Stimulated activated CD8-positive, alpha-beta memory T cell treated with anti-CD3 and anti-CD28 coated beads, Interleukin-4, amount 100 ng/mL, for 4 hours (primary cell): ENCODE measurements at places on chromosomes 3 and 15.

- DNase-seq = no peak
These were observed 9.6 kb downstream of the LSM3 start for GRCh38 chr3:14188041-14188754.

DNA sequence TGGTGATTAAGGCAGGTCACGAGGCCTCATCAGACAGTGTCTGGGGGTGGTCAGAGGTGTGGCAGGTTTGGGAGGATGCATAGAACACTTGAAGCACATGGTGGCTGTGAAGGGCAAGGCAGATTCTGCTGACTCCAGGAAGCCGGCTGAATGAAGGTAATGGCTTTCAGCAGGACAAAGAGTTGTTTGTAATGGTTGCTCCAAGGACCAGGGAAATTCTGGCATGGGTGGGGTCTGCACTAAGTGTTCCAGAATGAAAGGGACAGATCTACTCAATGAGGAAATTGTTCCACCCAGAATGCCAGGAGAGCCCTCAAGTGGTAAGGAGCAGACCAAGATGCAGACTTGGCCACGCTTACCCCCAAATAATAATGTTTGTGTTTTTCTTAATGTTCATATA is 70.7 kb upstream of the ACAD9 start:
- DNase-seq = no peak

DNA sequence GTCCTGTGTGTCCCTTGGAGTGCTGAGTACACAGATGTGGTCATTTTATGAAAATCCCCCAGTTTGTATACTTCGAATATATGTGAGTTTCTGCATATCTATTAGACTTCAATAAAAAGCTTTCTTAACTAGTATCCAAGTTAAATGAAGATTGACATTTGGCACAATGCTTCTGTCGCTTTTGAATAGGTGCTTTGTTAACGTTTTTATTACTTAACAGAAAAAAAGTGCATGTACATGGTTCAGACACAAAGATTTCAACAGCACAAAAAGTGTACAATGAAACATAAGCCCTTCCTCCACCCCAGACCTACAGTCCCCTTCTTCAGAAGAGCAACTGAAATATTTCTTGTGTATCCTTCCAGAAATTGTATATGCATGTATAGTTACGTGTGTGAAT is 427.4 kb upstream of the PROK2 start:
- no peak for DNase-seq

DNA sequence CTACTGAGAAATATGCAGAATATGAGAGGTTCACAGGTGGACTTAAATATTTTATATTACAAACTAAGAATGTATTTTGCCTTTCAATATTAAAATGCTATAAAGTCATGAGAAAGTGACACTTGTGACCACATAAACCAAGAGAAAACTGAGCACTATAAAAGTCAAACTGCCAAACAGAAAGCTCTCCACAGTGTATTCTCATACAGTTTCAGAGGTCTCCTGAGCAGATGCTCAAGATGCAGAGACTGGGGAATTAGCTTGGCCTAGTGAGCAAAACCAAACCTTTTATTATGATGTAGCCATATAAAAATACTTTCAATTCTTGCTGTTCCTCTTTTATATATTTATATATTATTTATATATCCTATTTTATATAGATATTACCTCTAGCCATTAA is 227.8 kb downstream of the TBC1D5 start:
- DNase-seq = no peak

- no peak for DNase-seq
These were observed 56.5 kb downstream of the MCTP2 start for GRCh38 chr15:94287794-94288246.

GRCh38 chr3:184769382-184770170 is 42.4 kb upstream of the VPS8 start:
- DNase-seq = no peak

DNA sequence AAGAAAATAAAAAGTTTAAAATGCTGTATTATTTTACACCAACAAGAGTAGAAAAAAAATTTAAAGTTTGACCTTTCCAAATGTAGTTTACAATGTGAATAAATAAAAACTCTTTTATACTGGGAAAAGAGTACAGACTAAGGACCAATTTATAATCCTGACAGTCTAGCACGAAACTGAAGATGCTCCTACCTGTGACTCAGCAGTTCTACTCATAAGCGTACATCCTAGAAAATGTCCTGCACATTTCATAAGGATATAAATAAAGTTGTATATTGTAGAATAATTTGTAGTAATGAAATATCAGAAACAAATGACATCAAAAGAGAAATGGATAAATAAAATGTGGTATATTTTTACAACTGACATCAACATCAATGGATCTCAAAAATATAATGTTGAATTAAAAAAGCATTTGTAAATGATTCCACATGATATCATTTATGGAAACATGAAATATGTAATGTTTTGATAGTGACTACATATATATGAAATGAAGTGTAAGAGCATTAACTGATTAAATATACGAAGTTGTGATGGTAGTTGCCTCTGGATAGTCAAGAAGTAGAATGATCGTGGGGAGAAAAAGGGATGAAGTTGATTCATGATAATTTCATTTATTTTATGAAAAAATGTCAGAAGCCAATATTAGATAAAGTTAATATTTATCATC is 161.3 kb upstream of the CBLB start:
- DNase-seq = no peak
